Stimulated activated CD4-positive, alpha-beta T cell treated with anti-CD3 and anti-CD28 coated beads, Interleukin-12 subunit alpha, Interleukin-12 subunit beta, amount 100 ng/mL, for 4 hours (primary cell): ENCODE measurements at places on chromosomes 7 and 10.

- DNase-seq = no peak
Measured at GRCh38 chr10:46319389-46319788, 32.6 kb downstream of the ANTXRL start.

GRCh38 chr10:60197206-60197605 is 192.5 kb downstream of the ANK3 start:
- no peak for DNase-seq

- DNase-seq = peak; percentile 56
Measured at GRCh38 chr7:2894118-2894940, 50.2 kb upstream of the GNA12 start.

DNA sequence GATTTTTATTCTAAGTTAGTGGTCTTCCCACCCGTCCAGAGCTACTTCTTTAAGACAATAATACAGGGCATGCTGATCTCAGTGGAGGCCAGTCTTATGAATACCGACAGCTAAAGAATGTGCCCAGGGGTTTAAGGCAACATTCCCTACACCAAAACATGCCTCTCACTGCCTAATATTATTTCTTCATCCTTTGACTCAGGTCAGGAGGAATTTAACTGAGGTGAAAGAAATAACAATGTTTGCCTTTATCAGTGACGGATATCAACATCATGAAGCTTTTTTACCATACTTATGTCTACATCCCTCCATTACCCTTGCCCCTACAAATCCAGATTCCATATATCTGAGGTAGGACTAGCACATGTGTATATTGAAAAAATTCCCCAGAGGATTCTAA is 33.3 kb upstream of the TES start:
- DNase-seq = no peak

GRCh38 chr10:80602881-80603280 is 65.2 kb downstream of the SH2D4B start:
- no peak for DNase-seq

GRCh38 chr10:86775056-86775869 is 18.8 kb downstream of the BMPR1A start:
- DNase-seq = no peak

GRCh38 chr7:81430150-81430549 is 339.7 kb downstream of the HGF start:
- no peak for DNase-seq

DNA sequence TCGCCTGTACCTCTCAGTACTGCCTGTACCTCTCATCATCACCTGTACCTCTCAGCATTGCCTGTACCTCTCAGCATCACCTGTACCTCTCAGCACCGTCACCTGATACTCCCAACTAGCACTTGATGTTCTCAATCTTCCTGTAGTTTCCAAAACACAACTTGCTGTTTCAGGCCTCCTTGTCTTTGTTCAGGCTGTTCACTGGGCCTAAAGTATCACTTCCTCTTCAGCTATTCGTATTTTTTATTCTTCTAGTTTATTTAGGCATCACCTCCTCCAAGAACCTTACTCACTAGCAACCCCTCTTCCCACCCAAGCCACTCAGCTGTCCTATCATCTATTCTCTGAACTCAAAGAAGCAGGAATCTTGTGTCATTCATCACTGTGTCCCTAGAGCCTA is 24.1 kb downstream of the OR6B1 start:
- DNase-seq = no peak

DNA sequence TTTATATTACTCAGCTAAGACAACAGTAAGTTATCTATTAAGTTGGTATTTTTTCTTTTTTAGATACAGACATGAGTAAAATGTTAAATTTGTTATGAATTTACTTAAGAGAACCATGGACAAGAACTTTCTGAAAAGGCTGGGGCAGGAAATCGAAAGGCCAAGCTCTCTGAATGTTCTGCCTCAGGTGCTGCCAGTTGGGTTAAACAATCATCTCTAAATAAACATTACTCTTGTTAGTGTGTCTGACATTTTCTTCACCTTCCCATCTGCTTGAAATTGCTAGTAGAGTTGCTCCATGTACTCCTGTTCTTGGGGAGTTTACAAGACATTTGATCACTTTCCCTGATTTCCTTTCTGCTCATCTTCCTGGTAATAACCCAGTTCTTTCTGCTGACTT is 87.5 kb downstream of the ANKRD7 start:
- DNase-seq = no peak

DNA sequence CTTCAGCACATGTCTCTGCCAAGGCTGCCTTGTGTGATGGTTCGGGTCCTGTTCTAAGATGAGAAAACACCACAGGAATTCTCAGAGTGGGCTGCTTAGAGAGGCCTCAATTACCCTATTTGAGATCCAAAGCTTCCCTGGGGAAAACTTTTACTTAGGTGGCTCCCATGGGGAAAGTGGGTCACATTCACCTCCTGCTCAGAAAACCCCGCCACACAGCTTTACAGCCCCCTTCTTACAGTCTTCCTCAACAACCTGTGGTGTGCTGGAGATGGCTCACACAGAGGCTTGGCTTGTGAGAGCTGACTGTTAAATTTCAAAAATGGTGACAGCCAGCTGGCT is 36.6 kb upstream of the KCNIP2 start:
- no peak for DNase-seq

- DNase-seq = peak; percentile 16
Measured at GRCh38 chr10:115092555-115093285, 445 bp upstream of the ATRNL1 start.

- DNase-seq = no peak
Measured at GRCh38 chr10:48667960-48668590, 16.6 kb upstream of the WDFY4 start.

GRCh38 chr10:47370878-47371277 is 13.2 kb downstream of the ZNF488 start:
- no peak for DNase-seq

DNA sequence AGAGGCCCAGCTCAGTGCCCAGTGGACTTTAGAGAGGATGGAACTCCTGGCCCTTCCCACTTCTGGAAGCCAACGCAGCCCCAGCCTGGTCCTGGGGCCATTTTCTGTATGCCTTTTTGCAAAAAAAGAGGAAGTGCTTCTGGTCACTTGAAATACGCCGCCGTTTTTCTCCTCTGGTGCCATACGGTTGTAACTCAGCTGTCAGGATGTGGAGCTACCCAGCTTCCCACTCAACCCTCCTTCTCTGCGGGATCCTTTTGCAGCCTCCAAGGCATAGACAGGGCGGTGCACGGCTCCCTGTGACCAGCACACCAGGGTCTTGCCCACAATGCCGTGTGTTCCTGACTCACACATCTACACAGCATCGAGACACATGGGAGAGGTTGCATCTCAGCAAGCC is 369.6 kb downstream of the TCERG1L start:
- DNase-seq = no peak

- DNase-seq = no peak
Measured at GRCh38 chr7:142646386-142647140, 102.7 kb upstream of the PRSS1 start.

DNA sequence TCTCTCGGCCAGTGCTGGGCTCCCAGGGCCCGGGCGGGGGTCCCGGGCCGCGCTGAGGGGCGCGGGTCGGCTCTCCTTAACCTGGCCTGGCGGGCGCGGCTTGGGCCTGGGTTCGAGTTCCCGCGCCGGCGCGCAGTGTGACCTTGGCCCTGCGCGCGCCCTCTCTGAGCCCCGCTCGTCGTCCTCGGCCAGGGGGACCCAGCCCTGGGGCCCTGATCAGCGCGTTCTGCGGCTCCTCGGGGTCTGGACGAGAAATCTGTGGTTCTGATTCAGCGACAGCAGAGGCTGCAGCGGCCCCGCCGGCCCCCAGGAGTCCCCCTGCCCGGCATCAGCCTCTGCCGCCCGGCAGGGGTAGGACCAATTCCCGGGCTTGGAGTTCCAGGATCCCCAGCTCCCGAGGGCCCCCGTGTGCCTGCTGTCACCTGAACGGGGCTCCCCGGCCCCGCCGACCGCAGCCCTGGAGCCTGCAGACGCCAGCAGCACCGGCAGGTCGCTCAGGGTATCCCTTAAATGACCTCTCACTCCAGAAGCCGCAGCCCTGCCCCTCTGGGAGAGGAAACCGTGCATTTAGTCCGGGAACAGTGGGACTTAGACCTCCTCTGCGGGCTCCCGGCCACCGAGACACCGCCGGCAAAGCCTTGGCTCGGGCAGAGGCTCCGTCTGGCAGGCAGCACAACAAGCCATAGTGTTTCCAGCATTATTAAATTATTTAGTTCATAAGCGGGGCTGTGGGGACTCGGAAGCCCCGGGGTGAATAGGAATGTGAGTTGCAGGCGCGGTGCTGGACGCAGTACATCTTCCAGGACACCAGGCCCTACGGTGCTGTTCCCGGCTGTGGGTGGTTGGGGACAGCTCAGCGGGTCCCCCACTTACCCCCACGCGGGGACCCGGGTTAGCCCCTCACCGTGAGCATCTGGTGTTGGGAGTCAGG is 572 bp downstream of the CHST12 start:
- DNase-seq = peak; percentile 33

GRCh38 chr10:131732631-131733127 is 168.1 kb upstream of the PPP2R2D start:
- no peak for DNase-seq

DNA sequence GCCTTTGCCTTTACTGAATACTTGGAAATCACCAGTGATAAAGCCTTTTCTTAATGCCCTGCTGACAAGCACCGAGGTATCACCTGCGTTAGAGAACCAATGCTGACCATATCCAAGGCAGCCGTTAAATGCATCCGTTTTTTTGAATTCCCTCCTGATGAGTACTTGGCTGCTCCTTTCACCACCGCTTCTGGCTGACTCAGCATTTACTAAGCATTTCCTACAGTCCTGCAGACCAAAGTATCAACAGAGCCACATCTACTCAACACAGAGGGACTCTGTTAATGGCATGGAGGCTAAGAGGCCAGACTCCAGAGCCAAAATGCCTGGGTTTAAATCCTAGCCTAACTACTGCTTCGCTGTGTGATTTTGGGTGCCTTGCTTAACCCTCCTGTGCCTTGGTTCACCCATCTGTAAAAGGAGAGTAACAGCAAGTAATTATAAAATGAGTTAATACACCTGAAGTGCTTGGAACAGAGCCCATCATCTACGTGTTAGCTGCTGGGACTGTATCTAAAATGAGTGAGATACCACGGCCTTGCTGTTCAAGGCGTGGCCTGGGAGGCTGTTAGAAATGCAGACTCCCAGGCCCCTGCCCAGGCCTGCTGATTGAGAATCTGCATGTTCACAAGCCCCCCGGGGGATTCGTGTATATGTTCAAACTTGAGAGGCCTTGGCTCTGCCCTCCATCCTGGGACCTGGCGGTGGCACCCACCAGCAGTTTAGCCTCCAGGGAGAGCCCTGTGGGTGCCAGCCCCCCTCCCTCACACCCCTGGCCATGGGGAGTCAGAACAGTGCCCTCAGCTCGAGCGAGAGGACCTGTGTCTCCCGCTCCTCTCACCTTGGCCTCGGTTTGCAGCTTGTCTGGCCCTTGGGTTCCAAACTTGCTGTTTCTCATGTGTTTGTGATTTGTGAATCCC is 30.8 kb upstream of the EFCAB10 start:
- DNase-seq = no peak

DNA sequence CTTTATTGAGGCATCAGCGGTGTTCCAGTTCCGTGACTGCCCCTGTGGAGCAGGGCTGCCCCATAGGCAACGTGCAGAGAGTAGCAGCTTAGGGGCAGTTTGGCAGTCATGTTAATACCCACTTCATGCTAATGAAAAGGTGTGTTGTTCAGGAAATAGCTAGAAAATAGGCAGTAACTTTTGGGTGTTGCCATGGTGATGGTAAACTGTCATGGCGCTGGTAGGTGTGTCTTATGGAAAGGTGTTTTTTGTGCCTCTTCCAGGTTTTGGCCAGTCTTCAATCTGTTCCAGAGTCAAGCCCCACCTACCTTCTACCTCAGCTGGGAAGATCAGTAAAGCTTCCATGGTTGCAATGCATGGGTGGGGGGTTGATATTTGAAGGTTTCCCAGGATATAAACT is 36.3 kb upstream of the MINDY3 start:
- DNase-seq = no peak
